ENCODE measurements at places on chromosomes 12 and 14. TPM values are rescaled to one million over a fixed set of nuclear protein-coding genes. Genes with fewer than 3 reads are reported as not detected.

RFX4 gene
- not detected for total RNA-seq

PLXNC1 gene
- 49.8 TPM for total RNA-seq

RTN1 gene
- total RNA-seq, result 0.54 TPM

DNA sequence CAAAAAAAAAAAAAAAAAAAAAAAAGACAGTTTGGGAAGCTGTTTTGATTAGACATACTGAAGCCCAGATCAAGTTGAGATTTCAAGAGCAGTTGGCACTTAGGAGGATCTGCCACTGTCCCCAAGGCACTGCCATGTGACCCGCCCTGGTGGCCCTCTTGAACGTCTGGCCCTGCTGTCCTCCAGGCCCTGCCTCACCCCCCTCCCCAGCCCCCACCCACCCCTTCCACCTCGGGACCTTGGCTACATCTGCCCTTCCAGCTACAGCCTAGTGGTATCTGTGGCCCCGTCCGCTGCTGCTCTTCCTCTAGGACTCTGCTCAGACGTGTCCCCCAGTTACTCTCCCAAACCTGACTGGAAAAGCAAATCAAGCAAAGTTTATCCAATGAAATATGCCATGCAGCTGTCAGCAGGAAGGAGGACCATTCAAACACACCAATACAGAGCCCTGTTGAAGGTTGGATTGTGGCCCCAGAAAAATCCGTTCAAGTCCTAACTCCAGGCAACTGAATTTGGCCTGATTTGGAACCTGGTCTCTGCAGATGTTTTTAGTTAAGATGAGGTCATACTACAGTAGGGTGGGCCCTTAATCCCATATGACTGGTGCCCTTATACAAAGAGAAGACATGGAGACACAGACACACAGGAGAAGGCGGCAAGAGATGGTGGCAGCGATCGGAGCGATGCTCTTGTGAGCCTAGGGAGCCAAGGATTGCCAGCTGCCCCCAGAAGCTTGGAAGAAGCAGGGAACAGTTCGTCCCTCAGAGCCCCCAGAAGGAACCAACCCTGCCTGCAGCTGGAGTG lies 17.7 kb downstream of the SLC25A29 start:
- DNase-seq, result no peak

GRCh38 chr12:99042226-99042625 lies 397.1 kb downstream of the APAF1 start:
- no peak for DNase-seq

DNA sequence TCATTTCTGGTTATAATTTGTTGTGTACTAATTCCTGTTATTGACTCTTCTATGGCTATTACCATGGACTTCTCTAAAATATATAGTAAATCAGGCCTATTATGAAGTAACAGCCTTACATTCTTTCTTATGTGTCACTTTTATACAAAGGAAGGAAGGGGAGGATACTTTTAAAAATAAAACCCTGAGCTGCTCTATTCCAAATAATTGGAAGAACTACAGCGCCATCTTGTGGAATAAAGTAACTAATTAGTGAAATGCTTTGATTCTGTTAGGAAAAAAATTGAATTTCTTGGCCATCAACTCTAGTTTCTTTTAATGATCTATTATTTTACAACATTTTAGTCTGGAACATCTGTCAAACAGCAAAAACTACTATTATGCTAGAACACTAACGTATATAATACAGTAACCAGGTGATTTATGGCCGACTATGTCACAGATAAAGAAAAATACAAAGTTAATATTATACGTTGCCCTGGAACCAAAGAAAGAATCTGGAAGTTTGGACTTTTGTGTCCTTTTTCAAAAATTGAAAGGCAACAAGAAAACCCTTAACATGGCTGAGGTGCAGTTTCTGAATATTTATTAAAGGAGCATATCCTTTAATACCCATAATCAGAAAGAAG lies 55.0 kb upstream of the NELL2 start:
- peak; percentile 14 for DNase-seq

DNA sequence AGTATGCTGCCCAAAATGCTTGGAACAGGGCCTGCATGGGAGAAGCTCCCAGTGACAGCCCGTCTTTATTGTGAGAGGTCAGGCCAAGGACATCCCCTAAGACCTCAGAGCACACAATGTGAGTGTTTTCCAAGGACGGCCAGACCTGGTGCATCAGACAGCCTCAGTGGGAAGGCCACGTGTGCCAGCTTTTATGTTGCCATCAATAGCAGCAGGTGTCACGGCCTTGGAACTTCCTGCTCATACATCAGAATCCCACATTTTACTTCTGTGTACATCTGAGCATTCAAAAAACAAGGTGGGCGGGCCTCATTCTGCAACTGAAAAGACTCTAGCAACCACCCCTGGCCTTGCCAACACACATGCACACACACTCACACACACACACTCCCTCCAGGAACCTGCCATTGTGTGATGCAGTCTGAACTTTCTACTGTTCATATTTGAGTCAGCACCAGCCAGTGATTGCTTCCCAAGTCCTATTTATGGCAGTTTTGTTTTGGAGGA lies 753.1 kb upstream of the TBX3 start:
- DNase-seq, result no peak

- DNase-seq, result no peak
Measured at GRCh38 chr14:77605392-77605972, 11.0 kb downstream of the SPTLC2 start.

DNA sequence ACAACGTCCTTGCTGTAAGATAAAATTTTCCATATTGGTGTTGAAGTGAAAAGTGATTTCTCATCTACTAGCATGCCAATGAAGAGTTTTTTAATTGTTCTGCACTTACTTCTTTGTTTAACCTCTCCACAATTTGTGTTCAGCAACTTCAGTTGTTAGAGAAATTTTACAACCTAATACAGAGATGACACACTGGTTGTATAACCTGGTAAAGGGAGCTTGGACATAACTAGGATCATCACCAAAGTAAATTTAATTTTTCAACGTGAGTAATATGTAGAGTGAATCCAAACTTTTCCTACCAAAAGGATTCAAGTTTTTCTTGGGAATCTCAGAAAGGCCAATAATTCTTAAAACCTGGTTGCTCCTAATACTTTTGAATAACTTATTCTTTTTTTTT lies 13.4 kb upstream of the TAS2R43 start:
- DNase-seq, result no peak

GRCh38 chr12:124870515-124870914 lies 6.9 kb upstream of the SCARB1 start:
- no peak for DNase-seq
